Urothelium cell line (cell line): ENCODE measurements at places on chromosomes 12 and 14.
A peak's percentile ranks its signal among the peaks of the same experiment; 100 is the strongest.

DNA sequence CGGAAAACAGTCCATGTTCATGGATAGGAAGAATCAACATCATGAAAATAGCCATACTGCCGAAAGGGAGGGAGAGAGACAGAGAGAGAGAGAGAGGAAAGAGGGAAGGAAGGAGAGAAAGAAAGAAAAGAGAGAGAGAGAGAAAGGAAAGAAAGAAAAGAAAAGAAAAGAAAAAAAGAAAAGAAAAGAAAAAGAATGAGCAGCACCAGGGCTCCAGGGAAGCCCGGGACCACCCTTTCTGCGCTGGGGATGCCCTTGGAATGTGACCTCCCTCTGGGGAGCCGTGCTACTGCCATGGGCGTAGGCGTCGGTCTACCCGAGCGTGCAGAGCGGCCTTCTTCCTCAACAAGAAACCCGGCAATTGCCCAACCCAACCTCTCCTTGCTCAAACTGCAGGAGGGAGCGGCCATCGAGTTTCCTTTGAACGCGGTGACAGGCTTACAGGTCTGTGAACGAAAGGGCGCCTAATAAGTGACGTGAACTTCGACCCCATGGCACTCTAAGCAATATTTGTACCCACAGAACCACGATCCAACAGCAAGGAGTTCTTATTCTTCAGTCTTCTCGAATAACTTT lies 16.9 kb downstream of the OR6S1 start:
- no peak for DNase-seq

DNA sequence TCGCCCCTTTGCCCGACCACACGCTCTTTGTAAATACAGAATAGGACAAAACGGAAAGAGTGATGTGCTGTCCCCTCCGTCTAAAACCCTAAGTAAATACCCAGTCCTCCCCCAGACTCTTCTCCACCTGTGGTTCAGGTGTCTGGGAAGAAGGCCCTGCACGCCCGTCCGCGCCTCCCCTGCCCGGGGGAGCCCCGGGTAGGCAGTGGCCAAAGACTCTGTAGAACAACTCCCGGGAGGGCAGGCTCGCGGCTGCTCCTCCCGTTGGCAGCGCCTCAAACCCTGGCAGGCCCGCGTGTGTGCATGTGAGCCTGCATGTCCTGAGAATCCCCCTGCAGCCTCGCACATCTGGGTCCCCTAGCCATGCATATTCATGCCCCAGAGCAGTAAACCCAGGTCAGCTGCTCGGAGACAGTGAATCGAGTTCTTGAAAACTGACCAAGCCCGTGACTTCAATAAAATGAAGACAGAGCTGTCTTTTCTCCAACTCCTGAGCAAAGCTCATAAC lies 165.8 kb downstream of the MON2 start:
- peak; percentile 23 for DNase-seq

DNA sequence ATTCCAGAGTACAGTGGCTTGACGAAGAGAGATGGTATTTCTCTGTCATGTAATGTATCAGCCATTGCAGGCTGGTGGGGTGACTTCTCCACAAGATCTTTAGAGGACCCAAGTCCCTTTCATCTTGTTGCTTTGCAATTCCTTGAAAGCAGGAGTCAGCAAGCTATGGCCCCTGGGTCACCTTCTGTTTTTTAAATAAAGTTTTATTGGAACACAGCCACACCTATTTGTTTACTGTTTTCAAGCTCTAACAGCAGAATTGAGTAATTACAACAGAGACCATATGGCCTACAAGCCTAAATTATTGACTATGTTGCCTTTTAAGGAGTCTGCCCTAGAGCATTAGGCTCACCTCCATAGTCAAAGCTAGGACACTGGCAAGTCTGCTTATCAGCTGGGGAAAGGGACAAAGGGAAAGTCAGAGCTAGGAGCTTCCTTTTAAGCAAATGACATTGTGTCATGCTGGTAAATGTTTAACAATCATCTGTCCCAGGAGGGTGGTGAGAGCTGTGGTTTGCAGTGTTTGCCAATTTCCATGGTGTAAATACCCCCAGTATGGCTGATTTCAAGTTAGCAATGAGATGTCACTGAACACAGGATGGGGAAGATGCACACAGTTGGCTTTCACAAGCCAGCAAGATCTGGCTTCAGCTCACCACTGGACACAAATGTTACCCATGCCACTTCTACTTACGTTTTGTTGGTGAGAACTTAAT lies 87.7 kb upstream of the PWP1 start:
- DNase-seq, result no peak

DNA sequence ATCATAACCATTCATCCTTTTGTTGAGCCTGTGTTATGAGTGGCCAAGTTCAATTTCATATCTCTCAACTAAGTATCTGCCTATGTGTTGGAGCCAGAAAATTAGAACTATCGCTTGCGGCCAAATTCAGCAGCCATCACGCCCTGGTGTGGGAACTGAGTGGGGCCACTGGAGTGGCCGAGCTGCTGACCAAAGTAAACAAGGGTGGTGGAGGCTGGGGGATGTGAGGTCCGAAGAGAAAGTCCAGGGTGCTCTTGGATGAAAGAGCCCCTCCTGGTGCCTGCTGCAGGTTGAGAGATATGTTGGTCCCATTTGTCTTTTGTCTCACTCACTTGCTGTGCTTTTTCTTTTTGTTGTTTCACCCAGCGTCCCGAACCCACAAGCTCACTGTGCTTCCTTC lies 14.9 kb downstream of the ADGRD1 start:
- no peak for DNase-seq

DNA sequence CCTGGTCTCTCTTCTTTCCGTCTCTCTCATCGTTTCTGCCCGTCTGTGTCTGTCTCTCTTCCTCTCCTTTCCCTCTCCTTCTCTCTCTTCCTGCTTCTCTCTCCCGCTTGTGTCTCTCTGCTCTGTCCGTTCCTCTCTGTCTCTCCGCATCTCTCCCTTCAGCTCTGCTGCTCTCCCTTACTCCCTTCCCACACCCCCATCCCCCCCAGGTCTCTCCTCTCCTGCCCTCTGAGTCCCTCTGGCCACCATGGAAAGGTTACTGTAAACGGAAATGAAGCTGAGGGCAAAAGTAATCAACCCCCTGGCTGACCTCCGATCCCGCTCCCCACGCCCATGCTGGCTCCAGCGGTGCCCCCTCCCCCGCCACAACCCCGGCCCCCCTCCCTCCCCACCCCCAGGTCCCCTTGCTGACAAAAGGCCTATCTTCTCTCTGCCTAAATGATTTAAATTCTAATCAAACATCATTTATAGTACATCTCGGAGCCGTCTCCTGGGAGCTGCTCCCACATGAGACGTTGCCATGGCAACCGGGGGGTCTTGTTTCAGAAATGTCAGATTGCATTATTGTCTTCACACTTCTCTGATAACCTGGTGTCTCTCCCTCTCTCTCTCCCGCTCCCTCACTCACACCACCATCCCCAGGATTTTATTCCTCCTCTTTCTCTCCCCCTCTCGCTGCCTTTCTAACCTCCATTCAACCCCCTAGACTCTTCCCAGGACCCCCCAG lies 203.8 kb downstream of the RBM19 start:
- DNase-seq, result no peak

- DNase-seq, result peak; percentile 90
These were observed 3.0 kb downstream of the ARG2 start for GRCh38 chr14:67622675-67623074.

GRCh38 chr14:63902375-63902976 lies 49.7 kb downstream of the SYNE2 start:
- DNase-seq, result no peak

- no peak for DNase-seq
These were observed 1088.9 kb upstream of the TMEM132C start for GRCh38 chr12:127178052-127178451.

GRCh38 chr14:96944297-96944696 lies 147.1 kb downstream of the VRK1 start:
- DNase-seq, result no peak

DNA sequence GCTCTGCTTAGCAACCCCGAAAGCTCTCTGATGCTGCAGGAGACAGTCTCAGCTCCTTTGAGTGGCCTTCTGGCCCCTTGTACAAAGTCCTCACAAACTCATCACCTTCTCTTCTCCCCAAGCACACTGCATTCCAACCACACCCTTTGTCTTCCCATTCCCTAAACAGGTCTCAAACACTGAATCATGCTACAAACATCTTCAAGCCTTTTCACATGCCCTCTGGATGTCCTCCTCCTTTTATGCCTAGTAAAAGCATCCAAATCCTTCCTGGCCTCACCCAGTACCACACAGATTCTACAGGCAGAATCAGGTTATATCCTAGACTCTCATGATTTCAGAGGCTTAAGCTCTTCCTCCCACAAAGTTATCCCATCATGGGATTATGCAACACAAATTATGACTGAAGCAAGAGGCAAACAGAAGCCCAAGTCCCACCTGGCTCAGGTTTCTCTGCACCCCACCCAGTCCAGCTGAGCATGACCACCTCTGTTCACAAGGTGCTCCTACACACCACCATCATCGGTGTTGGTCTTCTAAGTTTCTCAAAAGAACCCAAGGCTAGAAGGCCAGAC lies 61.4 kb upstream of the PCED1B start:
- DNase-seq, result peak; percentile 50

DNA sequence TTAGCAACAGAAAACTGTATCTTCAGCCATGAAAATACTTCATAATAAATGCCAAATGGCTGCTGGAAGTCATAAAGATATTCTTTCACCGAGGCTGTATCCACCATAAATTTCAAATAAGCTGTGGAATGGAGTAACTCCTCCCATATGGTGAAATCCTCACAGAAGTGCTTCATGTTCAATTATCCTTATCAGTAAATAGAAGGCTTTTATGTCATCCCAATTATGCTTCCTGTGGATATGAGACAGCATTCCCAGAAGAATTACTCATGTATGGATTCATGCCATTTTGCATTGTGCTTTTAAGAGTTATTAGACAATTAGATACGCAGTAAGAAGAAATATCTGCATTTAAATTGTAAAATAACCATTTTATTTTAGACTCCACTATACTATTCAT lies 99.0 kb downstream of the RTN1 start:
- no peak for DNase-seq

GRCh38 chr12:18320036-18320617 lies 58.8 kb downstream of the PIK3C2G start:
- DNase-seq, result peak; percentile 64

- no peak for DNase-seq
These were observed 28.0 kb upstream of the TMCC3 start for GRCh38 chr12:94678379-94678778.

- no peak for DNase-seq
These were observed 25.5 kb downstream of the CLEC1A start for GRCh38 chr12:10073261-10073660.

GRCh38 chr14:36818246-36818645 lies 156.6 kb downstream of the PAX9 start:
- no peak for DNase-seq

- peak; percentile 21 for DNase-seq
These were observed 52.0 kb downstream of the ARHGAP5 start for GRCh38 chr14:32129124-32129523.

DNA sequence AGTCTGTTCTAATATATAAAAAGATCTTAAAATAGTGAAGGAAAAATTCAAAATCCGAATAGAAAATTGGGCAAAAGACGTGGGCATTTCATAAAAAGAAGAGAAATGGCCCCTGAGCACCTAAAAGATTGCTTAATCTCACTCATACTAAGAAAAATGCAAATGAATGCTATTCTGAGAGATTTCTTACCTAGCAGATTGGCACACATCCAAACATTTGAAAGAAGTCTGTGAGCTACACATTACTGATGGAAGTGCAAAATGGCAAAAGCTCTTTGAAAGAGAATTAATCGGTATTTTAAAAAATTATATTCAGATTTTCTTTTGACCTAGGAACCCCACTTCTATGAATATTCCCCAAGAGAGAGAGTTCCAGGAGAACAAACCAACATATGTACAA lies 280.4 kb upstream of the GARIN6 start:
- no peak for DNase-seq

- DNase-seq, result no peak
These were observed 163.4 kb downstream of the AKAP6 start for GRCh38 chr14:32492457-32492856.

GRCh38 chr14:103546652-103547454 lies 15.6 kb downstream of the BAG5 start:
- DNase-seq, result peak; percentile 67

GRCh38 chr12:125773033-125773640 lies 707.9 kb downstream of the AACS start:
- peak; percentile 58 for DNase-seq

GRCh38 chr12:9588749-9589148 lies 19.0 kb downstream of the KLRB1 start:
- no peak for DNase-seq

GRCh38 chr12:2543801-2544200 lies 251.0 kb upstream of the FKBP4 start:
- DNase-seq, result no peak

GRCh38 chr12:11730299-11731041 lies 81.0 kb downstream of the ETV6 start:
- DNase-seq, result no peak

DNA sequence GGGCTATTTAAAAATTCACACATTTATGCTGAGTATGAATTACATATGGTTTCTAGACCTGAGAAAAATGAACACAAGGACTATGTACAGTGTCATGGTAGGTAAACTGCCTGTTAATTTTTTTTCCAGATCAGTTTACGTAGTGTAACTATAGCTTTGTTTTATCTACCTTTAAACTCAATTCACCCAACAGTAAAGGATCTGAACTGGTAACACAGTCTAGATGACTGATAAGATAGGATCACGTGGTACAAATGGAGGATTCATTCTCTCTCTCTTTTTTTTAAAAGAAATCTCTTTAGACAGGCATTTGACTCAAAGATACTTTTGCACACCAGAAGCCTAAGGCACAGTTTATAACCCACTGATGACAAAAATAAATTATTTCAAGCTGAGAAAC lies 130.8 kb upstream of the ATP2B1 start:
- DNase-seq, result no peak

- DNase-seq, result no peak
These were observed 479.2 kb downstream of the RPS29 start for GRCh38 chr14:49106741-49107667.
